Tongue (tissue), 3 donors: ENCODE measurements at places on chromosomes 2 and 18. TPM values are rescaled to one million over a fixed set of nuclear protein-coding genes. Genes with fewer than 3 reads are reported as not detected.

The HOXD8 gene
- 2.7 TPM for total RNA-seq

The SLC9A4 gene
- 0.10 TPM for total RNA-seq

The IER3IP1 gene
- 16.9 TPM for total RNA-seq

The NCKAP1 gene
- 188 TPM for total RNA-seq

The MERTK gene
- total RNA-seq = 6.3 TPM

GRCh38 chr2:29400930-29401653, 285.9 kb downstream of the CLIP4 start:
- DNase-seq = peak; percentile 61

- no peak for DNase-seq
Observed at GRCh38 chr2:219643788-219644398, 16.5 kb downstream of the SLC4A3 start.

DNA sequence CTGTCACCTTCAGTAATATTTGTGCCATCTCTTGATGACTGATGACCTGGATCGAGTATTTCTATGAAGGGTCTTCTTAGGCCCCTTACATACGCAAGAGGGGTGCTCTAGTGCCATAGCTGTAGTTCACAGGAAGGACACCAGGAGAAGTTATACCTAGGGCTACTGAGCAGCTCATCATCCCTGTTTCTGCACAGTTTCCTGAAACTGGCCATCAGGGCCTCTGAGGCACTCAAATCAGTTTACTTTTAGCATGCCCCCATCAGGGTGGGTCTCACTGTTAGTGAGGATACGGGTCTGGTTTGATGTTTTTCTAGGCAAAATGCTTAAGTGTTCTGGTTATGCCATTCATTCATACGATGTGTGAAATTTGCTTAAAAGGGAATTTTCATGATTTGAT, 20.0 kb upstream of the FBLN7 start:
- DNase-seq = no peak

GRCh38 chr2:11128243-11128951, 26.9 kb upstream of the SLC66A3 start:
- DNase-seq = no peak

DNA sequence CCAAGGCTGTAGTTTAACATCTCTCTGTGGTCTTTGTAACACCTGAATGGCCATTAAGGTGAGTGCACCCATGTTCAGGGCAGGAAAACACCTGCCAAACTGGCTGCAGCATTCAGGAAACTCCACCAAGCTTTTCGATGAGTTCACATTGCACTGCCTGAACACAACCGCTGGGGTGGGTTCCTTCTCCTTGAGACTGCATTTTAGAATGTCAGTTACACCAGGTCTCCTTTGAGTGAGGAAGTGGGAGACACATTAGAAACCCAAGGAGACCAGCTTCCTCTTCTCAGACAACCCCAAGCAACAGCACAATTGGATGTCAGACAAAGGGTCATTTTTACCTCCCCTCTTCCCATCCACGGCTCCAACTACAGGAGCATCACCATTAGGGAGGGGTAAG, 35.2 kb downstream of the CYRIA start:
- DNase-seq = no peak

GRCh38 chr2:134489732-134490384, 228.9 kb downstream of the TMEM163 start:
- DNase-seq = no peak

DNA sequence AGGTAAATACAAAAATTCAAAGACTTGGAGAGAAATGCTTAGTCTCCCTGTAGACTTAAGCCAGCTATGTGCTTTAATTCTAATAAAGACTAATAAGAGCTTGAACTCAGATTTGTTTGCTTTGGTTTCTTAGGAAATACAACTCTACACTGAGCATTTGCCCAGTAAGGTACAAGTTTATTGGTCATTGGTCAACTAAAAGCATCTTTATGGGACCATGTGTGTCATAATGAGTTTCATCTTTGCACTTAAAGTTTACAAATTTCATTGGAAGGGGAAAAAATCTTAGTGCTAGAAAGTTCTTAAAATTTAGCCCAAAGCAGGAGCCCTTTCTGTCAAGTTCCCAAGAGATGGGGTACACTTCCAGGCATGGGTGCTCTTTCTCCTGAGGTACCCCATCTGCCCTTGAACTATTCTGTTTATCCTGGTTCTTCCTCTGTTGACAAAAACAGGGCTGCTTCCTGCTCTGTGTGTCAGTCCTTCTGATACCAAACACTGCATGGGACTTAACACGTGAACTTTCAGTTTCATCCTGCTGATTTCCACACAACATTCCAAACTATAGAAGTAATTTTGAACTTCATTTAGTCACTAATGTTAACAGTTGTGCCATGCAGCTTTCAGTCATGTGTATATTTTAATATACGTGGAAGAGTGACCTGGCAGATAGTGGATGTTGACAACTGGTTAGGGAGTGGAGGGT, 200.2 kb downstream of the TPGS2 start:
- no peak for DNase-seq

- DNase-seq = no peak
Observed at GRCh38 chr2:233990261-233990798, 60.2 kb upstream of the SPP2 start.

- DNase-seq = no peak
Observed at GRCh38 chr18:41266204-41266603, 688.8 kb upstream of the PIK3C3 start.

DNA sequence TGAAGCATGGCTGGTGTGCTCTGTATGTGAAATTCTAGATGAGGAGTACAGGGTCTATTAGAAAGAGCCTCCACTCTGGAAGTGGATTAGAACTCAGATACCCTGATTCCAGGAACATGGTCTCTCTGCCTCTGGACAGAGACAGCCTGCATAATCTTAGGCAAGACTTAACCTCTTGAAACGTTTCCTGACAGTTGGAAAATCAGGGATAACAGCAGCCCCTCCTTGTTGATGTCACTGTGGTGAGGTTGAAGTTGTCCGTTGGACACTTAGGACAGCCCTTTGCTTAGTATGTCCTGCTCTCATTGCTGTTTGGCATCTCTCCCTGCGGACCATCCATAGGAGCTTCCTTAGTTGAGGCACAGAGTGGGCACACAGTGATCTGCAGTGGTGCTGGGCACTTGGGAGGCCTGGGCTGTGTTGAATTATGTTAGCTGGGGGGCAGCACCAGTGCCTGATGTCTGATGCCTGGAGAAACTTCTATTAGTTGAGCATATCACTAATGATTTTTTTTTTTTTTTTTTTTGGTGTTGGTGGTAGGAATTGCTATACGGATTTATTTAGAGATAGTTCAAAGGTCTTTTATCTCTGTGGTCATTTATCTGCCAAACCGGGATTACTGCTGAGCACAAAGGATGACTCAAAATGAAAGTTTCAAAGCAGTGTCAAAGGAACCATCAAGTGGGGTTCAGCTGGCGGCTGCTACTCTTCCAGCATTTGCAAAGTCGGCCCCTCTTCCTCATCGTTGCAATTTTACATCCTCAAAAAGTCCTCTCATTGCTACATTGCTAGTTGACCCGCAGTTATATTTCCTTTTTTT, 28.8 kb downstream of the SETBP1 start:
- DNase-seq = no peak

DNA sequence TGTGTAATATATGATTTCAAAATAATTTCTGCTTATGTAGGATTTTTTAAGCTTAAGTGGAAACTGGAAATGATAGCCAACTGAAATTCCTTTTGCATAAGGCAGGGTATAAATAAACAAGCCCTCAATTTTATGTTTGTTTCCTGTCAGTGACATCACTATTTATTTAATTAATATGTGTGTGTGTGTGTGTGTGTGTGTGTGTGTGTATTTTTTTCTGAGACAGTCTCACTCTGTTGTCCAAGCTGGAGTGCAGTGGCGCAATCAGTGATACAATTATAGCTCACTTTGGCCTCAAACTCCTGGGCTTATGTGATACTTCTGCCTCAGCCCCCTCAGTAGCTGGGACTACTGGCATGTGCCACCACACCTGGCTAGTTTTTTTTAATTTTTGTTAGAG, 29.3 kb upstream of the CYP20A1 start:
- DNase-seq = no peak

DNA sequence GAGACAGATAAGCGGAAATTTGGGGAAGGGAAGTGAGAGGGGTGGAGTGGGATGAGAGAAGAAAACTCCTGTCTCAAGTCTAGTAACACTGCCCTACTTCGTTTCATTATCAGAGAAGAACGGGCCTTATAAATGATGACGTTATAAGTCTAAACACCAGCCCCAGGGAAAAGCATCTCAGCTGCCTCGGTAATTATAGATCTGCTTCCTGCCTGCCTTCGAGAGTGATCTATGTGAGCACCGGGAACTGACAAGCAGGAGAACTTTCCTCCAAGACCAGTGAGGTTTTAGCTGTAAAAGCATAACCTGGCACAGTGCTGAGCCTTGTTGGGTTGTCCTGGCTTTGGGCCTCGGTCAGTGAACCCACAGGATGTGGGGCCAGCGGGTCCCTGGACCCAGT, 227.9 kb upstream of the SIX2 start:
- DNase-seq = no peak

DNA sequence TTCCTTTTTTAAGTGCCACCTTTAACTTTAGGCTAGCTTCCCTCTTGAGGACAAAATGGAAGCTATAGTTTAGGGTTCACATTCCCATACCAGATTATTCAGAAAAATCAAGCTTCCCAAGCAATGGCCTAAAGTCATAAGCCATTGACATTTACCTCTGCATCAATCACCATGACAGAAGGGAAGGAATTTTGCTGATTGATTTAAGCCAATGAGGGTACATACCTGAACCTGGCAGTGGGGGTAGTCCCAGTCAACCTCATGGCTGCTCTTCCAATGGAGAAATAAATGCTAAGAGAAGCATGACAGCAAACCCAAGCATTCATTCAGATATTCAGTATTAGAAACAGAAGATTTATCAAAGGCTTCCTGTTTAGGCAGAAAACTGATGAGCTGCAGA, 128.4 kb upstream of the CREB1 start:
- DNase-seq = no peak

DNA sequence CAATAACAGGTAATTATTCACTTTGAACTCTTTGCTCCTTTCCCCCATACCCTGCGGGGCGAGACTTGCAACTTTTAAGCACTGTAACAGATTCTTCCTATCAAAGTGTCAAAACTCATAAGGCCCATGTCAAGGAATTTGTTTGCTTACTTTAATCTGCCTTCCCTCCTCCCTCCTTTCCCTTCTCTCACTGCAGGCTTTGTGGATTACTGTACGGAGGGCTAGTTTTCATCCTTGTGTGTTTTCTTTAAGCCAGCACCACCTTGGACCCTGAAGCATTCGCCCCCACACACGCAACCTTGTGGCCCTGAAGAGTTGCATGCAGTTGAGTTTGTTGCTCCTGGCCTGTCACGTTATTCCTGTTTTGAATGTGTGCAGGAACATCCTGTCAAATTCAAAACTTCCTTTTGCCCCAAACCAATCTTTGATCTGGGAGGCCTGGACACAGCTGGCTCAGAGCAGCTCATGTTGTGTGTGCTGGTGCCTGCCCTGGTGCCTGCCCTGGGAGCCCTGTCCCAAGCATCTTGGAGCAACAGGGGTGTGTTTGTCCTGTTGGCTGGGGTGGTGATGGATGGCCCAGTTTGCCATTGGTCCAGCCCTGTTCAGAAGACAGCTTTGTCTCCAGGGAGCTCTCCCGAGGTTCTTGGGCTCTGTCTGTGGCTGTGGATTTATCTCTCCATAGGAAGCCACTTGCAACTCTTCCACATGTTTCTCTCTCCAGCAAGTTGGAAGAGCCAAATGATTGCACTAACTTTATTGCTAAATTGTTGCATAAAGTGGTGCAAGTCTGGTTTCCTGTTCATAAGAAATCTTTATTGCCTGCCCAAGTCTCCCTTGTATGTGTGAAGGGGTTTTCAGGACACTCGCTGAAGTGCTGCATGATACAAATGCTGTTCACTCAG, 199.6 kb downstream of the VAPA start:
- DNase-seq = no peak

GRCh38 chr18:5622905-5623304, 79.1 kb upstream of the EPB41L3 start:
- DNase-seq = no peak

- DNase-seq = peak; percentile 56
Observed at GRCh38 chr2:48583961-48584360, 33.7 kb upstream of the GTF2A1L start.

GRCh38 chr2:222939208-222939856, 78.5 kb downstream of the ACSL3 start:
- DNase-seq = peak; percentile 46

GRCh38 chr2:65557616-65558573, 125.5 kb upstream of the SPRED2 start:
- DNase-seq = no peak

- no peak for DNase-seq
Observed at GRCh38 chr2:235958931-235959410, 209.2 kb downstream of the GBX2 start.

- DNase-seq = no peak
Observed at GRCh38 chr2:160397530-160397865, 96.1 kb downstream of the RBMS1 start.

GRCh38 chr2:10426726-10427617, 21.2 kb downstream of the ODC1 start:
- no peak for DNase-seq

GRCh38 chr18:78813936-78814710, 165.5 kb upstream of the SALL3 start:
- DNase-seq = peak; percentile 18

- no peak for DNase-seq
Observed at GRCh38 chr2:27003857-27004256, 28.9 kb upstream of the TMEM214 start.

DNA sequence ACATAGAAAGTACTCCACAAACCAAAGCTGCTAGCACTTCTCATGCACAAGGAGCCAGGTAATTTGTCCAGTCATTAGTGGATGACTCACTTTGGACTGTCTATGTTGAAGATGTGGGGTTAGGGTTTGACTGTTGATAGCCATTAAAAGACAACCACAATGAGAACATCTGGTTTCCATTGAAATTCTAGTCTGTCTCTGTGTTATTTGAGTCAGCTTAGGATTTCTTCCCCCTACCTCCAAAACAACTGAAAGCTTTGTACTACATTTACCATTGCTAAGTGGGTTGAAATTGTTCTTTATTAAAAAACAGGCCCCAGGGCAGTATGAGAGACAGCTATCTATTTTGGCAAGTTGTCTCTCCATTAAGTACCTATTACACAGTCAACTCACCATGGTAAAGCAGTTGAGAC, 50.2 kb upstream of the ANKRD44 start:
- DNase-seq = no peak

- no peak for DNase-seq
Observed at GRCh38 chr2:100944617-100945432, 57.3 kb upstream of the RPL31 start.
